Diencephalon (tissue), 1 donor: ENCODE measurements at places on chromosomes 2 and 18. TPM values are rescaled to one million over a fixed set of nuclear protein-coding genes. Genes with fewer than 3 reads are reported as not detected.

Gene SERPINB11
- total RNA-seq: not detected

Gene POTEE
- 0.46 TPM for total RNA-seq

Gene POTEC
- 0.46 TPM for total RNA-seq

Gene SLC9A4
- total RNA-seq: 0.69 TPM

Gene MARCHF4
- 13.6 TPM for total RNA-seq

Gene NETO1
- 50.7 TPM for total RNA-seq

Gene SPP2
- total RNA-seq: not detected

Gene TMEM178A
- total RNA-seq: 24.2 TPM

Gene IRS1
- total RNA-seq: 10.8 TPM

Gene REG1A
- total RNA-seq: 0.46 TPM

Gene SERPINB12
- total RNA-seq: not detected

Gene KHK
- 8.8 TPM for total RNA-seq

Gene CNTNAP5
- 66.2 TPM for total RNA-seq

Gene FBXO48
- 1.4 TPM for total RNA-seq

Gene AGXT
- total RNA-seq: not detected

Gene MTHFD2
- total RNA-seq: 31.1 TPM

Gene RAB3GAP1
- 80.0 TPM for total RNA-seq

Gene TWIST2
- total RNA-seq: 0.23 TPM

Gene SERPINB3
- total RNA-seq: not detected

Gene HTR2B
- total RNA-seq: 0.23 TPM

Gene SKA1
- total RNA-seq: 5.5 TPM

Gene CNDP1
- total RNA-seq: 0.23 TPM

Gene UGT1A10
- not detected for total RNA-seq

Gene SCN3A
- total RNA-seq: 197 TPM

Gene POTEJ
- 0.46 TPM for total RNA-seq

Gene HOXD13
- not detected for total RNA-seq

Gene TDRD15
- total RNA-seq: under 0.01 TPM

Gene CDH19
- 0.23 TPM for total RNA-seq

Gene FAM161A
- 26.5 TPM for total RNA-seq
